HL-60 (cell line): ENCODE measurements at places on chromosomes 2 and 18.

GRCh38 chr18:74233933-74234325, 57.8 kb downstream of the CYB5A start:
- DNase-seq = no peak

GRCh38 chr2:237392186-237392585, 21.8 kb downstream of the COL6A3 start:
- DNase-seq = no peak

DNA sequence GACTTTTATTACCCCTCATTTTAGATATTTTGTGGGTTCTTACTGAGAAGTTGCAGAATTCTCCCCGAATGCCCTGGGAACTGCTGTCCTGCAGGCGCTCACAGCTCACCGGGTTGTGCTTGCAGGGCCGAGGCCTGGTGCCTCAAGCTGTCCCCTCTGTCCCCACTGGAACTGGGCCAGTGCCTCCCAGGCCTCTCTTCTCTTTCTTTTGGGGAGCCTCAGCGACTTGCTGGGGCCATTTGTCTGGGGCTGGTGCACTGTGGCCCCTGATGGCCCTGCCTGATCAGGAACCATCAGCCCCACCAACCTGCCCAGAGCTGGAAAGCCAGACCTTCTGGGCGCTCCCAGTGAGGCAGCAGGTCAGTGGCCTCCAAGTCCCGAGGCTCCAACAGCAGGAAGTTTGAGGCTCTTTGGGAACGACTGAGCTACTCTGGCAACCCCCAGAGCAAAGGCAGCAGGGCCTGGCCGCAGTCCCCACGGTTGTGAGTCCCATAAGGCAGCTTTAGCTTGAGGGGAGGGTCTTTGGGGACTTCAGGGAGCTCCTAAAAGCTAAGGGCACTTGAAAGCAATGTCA, 14.7 kb upstream of the NEU4 start:
- no peak for DNase-seq

- DNase-seq = no peak
Observed at GRCh38 chr2:198763793-198764192, 693.9 kb downstream of the SATB2 start.

DNA sequence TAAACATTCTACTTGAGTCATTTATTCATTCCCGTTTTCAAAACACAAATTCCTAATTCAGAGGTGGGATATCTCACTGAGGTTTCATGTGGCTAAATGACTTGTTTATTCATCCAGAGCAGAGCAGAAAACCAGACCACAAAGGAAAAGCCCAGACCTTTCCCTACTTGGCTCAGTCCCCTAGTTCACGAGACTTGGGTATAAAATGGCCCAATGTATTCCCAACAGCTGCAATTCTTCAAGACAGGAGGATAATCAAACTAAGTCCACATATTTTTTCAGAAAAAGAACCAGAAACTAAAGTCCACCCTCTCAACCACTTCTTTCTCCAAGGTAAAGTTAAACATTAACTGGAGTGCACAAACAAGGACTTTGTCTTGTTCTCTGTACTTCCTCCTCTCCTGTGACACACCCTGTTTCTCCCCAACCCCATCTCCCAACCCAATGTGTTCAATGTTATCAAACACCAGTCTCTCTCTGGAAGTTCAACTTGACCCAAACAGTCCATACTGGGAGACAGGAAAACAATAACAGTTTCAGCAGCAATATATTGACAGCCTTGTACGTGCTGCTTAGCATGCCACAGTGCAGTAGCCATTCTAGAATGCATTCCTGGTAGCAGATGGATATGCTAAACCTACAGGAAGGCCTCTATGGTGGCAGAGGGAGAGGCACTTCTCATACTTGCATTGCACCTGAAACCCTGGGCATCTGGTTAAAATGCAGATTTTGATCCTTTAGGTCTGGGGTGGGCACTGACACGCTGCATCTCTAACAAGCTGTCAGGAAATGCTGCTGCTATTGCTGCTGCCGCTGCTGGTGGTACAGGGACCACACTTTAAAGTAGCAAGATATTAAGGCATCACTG, 110.7 kb downstream of the INO80D start:
- DNase-seq = no peak

- no peak for DNase-seq
Observed at GRCh38 chr2:171895786-171896185, 1.7 kb upstream of the SLC25A12 start.

DNA sequence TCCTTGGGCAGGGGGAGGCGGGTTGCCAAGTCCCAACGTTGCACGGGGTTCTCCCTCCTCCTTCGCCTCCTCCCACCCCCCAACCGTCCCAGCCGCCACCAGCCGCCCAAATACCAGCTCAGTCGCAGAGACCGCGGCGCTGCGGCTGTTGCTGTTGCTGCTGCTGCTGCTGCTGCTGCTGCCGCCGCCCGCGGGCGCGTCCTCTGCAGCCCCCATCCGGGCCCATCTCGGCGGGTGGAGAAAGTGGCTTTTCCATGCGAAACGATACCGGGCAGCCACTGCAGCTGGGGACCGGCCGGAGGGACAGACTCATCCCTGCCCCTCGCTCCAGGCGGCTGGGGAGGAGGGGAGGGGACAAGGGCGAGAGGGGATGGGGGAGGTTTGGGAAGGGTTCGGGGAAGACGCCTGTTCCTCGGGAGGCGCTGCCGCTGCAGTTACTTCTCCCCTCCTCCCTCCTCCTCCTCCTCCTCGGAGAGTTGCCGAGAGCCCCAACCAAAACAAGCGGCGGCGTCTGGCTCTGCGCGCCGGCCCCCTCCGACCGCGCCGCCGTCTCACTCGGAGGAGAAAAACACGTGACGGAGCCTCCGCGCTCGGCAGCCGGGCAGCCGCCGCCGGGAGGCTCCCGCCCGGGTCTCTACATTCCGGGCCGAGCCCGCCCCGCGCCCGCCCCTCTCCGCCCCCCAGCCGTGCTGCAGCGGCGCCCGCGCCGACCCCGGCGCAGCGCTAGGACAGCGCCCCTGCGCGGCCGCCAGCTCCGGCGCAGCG, at the start of gene IRS1:
IRS1 (minus strand) TSS at position 610 of the 765 bp plus-strand sequence. CDS start 1,082 bp downstream, outside the sequence.
- DNase-seq = peak; percentile 48

- DNase-seq = no peak
Observed at GRCh38 chr2:23092831-23093230, 292.1 kb upstream of the KLHL29 start.

DNA sequence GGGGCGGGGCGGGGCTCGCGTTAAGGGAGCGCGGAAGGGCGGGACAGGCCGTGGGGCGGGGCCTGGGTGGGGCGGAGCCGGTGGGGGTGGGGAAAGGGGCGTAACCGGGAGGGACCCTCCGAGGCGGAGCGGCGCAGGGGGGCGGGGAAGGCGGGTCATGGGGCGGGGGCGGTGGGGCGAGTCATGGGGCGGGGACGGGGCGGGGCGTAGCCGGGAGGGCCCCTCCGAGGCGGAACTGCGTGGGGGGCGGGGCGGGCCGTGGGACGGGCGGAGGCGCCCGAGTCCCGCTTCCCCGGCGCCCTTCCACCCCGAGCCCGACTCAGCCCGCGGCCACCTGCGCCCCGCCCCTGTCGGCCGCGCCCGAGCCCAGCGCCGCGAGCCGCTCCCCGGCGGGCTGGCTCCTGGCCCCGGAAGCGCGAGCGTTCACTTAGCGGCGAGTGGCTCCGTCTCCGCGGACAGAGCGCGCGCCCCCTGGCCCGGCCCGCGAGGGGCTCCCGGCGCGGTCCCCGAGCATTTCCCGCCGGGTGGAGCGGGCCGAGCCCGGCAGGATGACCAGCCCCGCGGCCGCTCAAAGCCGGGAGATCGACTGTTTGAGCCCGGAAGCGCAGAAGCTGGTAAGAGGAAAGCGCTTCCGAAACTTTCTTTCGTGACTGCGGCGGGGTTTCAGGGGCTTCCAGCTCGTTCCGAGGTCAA, 64.7 kb downstream of the LRRFIP1 start:
- no peak for DNase-seq

DNA sequence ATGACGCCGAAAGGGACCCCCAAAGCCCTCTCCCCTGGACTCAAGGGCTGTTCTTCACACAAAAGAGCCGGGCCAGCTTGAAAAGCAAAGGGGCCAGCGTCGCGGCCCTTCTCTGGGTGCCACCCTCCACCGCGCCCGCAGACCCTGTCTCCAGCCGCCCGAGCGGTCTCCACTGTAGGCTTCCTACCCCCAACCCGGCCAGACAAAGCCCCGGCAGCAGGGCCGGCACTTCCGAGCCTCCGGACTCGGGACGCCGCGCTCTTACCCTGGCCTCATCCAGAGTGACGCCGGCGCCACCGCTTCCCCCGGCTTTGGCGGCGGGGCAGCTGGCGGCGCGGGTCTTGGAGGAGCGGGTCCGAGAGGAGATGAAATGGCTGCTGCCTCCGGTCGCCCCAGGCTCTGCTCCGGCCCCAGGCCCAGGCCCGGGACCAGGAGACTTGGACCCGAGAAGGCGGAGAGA, 603 bp downstream of the ATAD2B start:
- DNase-seq = no peak

DNA sequence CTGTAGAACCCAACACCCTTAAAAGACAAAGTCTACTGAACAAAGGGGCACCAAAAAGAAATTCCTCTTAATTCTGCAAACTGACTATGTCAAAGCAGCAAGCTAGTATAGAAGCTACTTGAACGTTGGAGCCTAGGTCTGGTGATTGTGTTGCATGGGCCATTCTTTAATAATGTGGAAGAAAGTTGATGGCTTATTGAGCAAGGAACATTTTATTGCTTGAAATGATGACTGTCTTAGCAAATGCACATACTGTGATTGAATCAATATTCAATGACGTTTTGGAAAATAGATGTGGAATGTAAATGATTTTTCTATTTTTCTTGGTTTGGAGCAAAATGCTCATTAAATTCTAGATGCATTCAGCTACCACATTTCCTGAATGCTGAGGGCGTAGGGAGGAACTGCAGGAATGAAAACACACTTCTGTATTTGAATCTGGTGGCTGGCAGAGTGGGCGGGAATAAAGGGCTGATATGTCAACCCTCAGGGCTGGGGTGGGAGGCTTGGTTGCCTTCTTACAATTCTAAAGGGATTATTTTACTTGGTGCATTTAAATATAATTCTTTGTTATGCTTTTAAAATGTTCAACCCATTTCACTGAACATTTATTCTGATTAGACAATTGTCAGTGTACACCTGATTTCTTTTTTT, 26.5 kb downstream of the MYO3B start:
- DNase-seq = no peak

GRCh38 chr2:70068119-70068518, 19.2 kb upstream of the PCBP1 start:
- no peak for DNase-seq
